ENCODE measurements at places on chromosomes 1 and 21. TPM values are rescaled to one million over a fixed set of nuclear protein-coding genes. Genes with fewer than 3 reads are reported as not detected.

DNA sequence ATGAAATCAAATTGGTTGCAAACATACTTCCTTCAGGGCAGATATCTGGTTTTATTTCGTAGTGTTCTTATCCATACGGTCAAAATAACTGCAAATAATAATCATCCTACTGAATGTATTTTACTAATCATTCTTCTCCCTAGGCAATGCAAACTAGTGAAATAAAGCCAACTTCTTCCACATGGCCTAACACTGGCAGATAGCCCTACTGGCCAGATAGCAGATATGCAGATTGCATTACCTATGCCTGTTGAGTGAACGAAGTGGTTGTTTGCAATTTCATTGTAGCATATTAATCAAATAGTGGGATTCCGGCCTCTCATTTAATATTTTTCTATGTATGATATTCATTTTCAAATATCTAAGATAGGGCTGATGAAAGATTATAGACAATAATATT lies 116.2 kb downstream of the CENPF start:
- no peaks in the 10 kb centered on the region for H3K4me1 ChIP-seq
- no peaks in the 10 kb centered on the region for H3K27me3 ChIP-seq
- no peaks in the 10 kb centered on the region for H3K36me3 ChIP-seq
- no peak overlapping the region for H3K4me3 ChIP-seq

- no peaks in the 10 kb centered on the region for H3K36me3 ChIP-seq
- peak overlapping the region; percentile 95 for H3K27ac ChIP-seq
- no peaks in the 10 kb centered on the region for H3K27me3 ChIP-seq
- DNase-seq, result no peak
- H3K4me1 ChIP-seq, result peaks cover 11% of the 10 kb centered on the region
These were observed 914 bp downstream of the ZNF326 start for GRCh38 chr1:89995598-89996449.

DNA sequence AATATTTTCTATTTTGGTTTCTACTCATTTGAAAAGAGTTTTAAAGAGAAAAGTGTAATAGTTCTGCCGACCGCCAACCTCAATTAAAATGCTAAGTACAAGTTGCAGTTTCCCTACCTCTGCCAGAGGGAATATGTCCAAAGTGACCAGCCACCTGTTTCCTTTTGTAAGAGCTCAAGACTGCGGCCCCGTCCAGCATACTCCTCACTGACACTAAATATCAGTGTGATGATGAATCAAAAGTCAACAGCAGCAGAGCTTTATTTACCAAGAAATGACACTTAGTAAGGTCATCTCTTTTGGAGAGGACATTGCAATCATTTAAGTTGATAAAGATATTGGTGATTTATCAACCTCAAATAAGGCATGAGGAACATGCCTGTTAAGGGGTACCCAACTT lies 57.4 kb upstream of the NRIP1 start:
- H3K27ac ChIP-seq, result no peak overlapping the region
- no peaks in the 10 kb centered on the region for H3K27me3 ChIP-seq
- no peak for DNase-seq
- no peaks in the 10 kb centered on the region for H3K4me1 ChIP-seq
- no peak overlapping the region for H3K4me3 ChIP-seq

The CELA2A gene
- 5.4 TPM for total RNA-seq

DNA sequence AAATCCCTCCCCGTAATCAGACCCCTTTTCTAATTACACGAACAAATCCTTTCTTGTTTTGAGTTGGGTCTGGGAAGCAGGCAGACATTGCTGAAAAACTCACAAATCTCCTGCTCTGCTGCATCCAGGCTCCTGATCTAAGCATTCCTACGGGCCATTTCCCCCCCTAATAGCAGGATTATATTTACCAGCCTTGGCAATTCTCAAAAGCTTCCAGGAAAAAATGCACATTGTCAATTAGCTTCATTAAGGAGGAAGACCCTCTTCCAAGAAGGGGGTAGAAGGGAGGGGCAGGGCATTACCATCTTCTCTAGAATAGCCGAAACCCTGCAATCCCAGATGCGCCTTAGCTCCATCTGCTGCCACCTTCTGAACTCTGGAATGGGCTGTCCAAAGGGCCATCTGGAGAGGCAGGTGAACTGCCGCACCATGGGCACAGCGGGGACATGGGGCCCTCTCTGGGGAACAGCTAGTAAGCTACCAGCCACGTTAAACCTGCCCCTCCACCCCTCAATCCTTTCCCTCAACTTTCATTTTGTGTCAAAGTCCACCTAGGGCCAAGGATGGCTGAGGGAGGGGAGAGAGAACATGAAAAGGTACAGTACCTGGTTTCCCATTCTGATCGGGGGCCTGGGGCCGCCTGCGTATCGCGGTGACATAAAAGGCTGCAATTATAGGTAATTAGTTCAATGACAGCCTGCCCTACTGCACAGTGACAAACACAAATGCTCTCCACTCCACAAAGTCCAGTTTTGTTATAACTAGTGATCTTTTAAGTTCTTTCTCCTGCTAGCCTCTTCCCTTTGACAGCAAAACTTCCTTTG lies 56.8 kb downstream of the MRPL37 start:
- H3K27ac ChIP-seq, result no peak overlapping the region
- H3K4me3 ChIP-seq, result no peak overlapping the region
- no peaks in the 10 kb centered on the region for H3K27me3 ChIP-seq
- H3K36me3 ChIP-seq, result no peaks in the 10 kb centered on the region
- no peaks in the 10 kb centered on the region for H3K4me1 ChIP-seq

DNA sequence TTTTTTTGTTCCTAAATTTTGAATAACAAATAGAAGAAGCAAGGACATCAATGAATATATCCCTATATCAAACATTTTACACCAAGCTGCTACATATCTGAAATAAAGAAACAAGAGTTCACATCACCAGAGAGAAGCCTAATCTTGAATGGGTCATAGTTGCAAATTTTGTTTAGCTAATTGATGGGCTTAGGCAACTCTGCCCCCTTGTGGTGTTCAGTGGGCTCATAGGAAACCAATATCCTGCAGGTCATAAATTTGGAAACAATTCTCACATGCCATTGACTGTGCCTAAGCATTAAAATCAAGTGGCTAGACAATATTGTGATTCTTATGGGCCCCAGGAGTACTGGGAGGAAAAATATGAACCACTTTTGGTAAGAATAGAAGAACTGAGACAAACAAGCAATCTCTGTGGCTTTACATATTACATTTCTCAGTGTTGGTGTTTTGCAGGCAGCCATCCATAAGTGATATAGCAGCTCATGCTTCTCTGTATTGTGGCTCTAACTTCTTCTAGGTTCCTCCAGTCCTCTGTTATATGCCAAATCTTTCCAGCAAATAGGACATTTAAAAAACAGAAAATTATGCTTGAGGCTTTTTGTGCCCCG lies 1262.8 kb upstream of the PRMT6 start:
- no peaks in the 10 kb centered on the region for H3K4me1 ChIP-seq
- no peak overlapping the region for H3K4me3 ChIP-seq
- no peak for DNase-seq
- H3K27ac ChIP-seq, result no peak overlapping the region
- H3K27me3 ChIP-seq, result no peaks in the 10 kb centered on the region
- H3K36me3 ChIP-seq, result no peaks in the 10 kb centered on the region

- no peak overlapping the region for H3K27ac ChIP-seq
- DNase-seq, result no peak
- H3K27me3 ChIP-seq, result no peaks in the 10 kb centered on the region
- H3K4me1 ChIP-seq, result peaks cover 7% of the 10 kb centered on the region
These were observed 19.0 kb downstream of the FOXO6 start for GRCh38 chr1:41380195-41380594.

- H3K27me3 ChIP-seq, result no peaks in the 10 kb centered on the region
- no peak overlapping the region for H3K27ac ChIP-seq
- no peaks in the 10 kb centered on the region for H3K36me3 ChIP-seq
- DNase-seq, result no peak
- no peak overlapping the region for H3K4me3 ChIP-seq
These were observed 199.9 kb upstream of the CTTNBP2NL start for GRCh38 chr1:112196008-112196588.

The KRTAP7-1 gene
- not detected for total RNA-seq

DNA sequence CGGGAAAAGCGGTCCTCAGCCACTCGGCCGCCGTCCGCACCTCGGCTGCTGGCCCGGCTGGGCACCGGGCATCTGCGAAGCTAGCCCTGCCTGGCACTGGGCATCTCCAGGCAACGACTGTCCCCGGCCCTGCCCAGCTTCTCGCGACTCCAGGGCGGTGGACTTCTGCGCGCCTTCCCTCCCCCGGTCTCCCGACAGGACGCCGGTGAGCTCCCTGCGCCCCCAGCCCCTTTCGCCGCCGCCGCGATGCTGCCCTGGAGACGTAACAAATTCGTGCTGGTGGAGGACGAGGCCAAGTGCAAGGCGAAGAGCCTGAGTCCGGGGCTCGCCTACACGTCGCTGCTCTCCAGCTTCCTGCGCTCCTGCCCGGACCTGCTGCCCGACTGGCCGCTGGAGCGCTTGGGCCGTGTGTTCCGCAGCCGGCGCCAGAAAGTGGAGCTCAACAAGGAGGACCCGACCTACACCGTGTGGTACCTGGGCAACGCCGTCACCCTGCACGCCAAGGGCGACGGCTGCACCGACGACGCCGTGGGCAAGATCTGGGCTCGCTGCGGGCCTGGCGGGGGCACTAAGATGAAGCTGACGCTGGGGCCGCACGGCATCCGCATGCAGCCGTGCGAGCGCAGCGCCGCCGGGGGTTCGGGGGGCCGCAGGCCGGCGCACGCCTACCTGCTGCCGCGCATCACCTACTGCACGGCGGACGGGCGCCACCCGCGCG lies 514 bp downstream of the FAM43B start:
- H3K27me3 ChIP-seq, result peaks cover 28% of the 10 kb centered on the region
- H3K4me1 ChIP-seq, result peaks cover 4% of the 10 kb centered on the region
- DNase-seq, result no peak
- no peaks in the 10 kb centered on the region for H3K36me3 ChIP-seq

GRCh38 chr1:107807405-107807804 lies 157.6 kb downstream of the VAV3 start:
- H3K4me1 ChIP-seq, result no peaks in the 10 kb centered on the region
- DNase-seq, result no peak
- no peaks in the 10 kb centered on the region for H3K36me3 ChIP-seq
- H3K4me3 ChIP-seq, result no peak overlapping the region
- H3K27me3 ChIP-seq, result no peaks in the 10 kb centered on the region

DNA sequence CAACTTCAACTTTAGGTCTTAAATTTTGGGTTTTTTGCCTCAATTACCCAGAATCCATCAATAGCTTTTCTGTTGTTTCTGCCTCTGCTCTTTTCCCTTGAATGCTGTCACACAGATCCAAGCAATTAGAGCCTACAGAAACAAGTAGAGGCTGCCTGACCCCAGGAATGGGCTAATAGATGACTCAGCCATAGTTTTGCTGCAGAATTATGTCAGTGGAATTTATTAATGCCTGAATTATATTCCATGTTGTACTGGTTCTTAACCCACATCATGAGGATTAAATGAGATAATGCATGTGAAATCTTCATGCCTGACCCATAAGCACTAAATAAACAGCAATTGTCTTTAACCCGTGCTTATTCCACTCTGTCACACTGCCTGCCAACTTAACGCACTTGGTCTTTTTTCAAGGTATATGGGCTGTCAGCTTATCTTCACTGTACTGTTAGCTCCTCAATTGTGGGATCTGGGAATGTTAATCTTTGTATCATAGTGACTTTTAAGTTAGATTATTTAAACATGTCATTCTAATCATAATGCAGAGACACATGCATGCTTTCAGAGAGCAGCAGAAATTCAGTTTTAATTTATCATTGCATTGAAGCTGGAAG lies 213.3 kb downstream of the ROR1 start:
- no peak for DNase-seq
- H3K27me3 ChIP-seq, result no peaks in the 10 kb centered on the region
- no peak overlapping the region for H3K4me3 ChIP-seq
- no peak overlapping the region for H3K27ac ChIP-seq

GRCh38 chr1:143699115-143699514 lies 272.7 kb downstream of the FAM72C start:
- H3K36me3 ChIP-seq, result no peaks in the 10 kb centered on the region
- no peak for DNase-seq
- no peaks in the 10 kb centered on the region for H3K4me1 ChIP-seq
- H3K4me3 ChIP-seq, result no peak overlapping the region
- no peak overlapping the region for H3K27ac ChIP-seq

The PCP4L1 gene
- total RNA-seq, result 10.1 TPM
